ENCODE measurements at places on chromosomes 1 and 21.

- DNase-seq: no peak
These were observed 46.7 kb upstream of the MTR start for GRCh38 chr1:236748268-236748870.

- DNase-seq: no peak
These were observed 88.6 kb downstream of the RIPK4 start for GRCh38 chr21:41678016-41678923.

GRCh38 chr1:8284127-8284526 is 33.8 kb upstream of the SLC45A1 start:
- no peak for DNase-seq

DNA sequence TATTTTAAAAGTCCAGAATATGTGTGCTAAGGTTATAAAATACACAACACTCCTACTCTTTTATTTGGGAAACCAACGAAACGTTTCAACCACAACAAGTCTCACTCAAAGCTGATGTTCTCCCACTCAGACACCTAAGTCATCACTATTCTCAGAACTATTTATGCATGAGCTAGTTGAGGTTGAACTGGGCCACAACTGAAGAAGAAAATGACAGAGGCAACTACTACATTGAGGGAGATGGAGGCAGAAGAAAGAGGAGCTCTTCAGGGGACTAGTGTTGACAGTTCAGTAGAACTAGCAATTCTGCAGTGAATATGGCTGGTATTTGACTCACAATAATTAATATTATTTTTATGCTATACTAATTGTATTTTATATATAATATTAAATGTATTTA is 198.2 kb downstream of the SEC16B start:
- DNase-seq: no peak

- no peak for DNase-seq
These were observed 32.3 kb downstream of the LAMB3 start for GRCh38 chr1:209619696-209620486.
